Stimulated activated CD8-positive, alpha-beta memory T cell treated with anti-CD3 and anti-CD28 coated beads, Interleukin-15, amount 100 ng/mL, for 24 hours (primary cell): ENCODE measurements at places on chromosomes 7 and 10.

- DNase-seq = no peak
Observed at GRCh38 chr7:122864838-122865237, 21.4 kb downstream of the CADPS2 start.

DNA sequence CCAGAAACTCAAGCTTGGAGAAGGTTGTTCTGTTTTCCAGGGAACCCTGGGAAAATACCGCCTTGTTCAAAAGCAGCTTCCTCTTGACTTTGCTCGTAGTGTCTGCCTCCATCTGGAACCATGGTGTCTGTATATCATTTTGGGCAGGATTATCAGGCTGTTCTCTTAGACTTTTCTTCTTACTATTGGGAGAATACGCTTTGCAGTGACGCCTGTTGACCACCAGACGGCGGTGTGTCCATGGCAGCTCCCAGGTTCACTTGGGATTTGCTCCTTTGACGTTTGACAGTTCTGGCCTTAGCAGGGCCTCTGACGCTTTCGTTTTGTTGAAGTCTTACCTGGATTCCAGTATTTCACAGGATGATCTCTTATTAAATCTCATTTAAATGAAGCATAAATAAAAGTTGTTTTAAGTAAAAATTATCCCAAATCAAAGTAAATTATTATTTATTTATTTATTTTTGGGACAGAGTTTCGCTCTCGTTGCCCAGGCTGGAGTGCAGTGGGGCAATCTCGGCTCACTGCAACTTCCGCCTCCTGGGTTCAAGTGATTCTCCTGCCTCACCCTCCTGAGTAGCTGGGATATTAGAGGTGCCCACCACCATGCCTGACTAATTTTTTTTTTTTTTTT is 41.8 kb upstream of the GJD4 start:
- peak; percentile 6 for DNase-seq

DNA sequence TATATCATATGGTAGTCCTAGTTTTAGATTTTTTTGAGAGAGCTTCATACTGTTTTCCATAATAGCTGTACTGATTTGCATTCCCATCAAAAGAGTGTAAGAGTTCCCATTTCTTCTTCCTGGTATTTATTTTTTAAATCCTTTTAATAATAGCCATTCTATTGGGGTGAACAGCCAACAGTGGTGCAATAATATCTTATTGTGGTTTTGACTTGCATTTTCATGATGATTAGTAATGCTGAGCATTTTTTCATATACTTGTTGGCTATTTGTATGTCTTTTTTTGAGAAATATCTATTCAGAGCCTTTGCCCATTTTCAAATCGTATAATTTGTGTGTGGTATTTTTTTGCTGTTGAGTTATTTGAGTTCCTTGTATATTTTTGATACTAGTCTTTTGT is 167.4 kb downstream of the FZD1 start:
- DNase-seq = no peak

DNA sequence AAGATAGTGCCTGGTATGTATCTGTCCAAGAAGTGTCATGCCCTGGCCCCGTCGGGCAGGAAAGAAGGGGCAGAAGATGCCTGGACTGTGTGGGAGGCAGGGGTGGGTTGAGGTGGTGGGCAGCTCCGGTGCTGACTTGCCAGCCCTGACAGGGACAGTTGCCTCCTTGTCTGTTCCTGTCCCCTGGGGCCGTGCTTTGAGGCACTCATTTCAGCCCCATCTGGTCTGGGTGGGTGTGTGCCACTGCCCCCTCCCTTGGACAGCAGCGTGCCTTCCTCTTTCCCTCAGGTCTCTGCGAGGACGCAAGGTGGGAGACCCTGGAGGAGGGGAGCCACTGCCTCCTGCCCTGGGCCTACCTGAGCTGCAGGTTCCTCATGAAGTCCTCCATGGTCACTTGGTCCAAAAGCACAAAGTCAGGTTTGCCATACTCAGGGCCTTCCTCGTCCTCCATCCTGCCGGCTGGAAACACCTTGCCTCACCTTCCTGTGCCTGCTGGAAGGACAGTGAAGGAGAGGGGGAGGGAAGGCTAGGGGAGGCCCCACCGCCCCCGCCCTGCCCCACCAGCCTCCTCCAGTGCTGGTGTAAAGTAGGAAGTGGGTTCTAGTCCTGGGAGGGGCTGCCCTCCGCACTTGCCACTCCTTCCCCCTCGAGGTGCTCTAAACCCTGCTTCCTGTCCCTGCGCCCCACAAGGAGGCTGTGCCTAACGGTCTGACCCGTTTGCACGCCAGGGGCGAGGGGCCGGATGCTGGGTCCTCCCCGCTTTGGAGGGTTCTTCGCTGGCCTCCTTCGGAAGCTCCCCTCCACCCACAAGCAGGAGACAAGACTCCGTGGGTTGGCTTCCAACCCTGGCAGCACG is at the start of gene MYO1G:
MYO1G (minus strand) TSS at position 505 of the 856 bp plus-strand sequence; CDS start at position 451, 54 bp downstream.
- DNase-seq = peak; percentile 56

DNA sequence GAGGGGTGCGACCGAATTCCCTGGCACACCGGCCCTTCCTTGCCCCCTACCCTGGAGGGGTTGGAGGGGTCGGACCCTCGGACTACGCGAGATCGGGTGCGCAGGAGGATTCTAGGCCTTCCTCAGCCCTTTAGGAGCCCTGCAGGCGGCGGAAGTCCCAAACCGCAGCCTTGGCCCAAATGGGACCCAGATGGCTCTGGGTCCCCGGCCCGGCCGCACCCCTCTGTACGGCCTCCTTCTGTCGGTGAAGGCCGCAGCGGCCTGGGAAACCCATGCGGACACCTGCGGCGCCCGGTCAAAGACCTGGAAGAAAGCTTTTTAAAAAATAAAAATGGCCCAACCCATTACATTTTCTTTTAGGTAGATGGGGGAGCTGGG is 2.4 kb upstream of the VAX1 start:
- no peak for DNase-seq

- no peak for DNase-seq
Observed at GRCh38 chr7:94335586-94335985, 59.1 kb upstream of the COL1A2 start.

- peak; percentile 25 for DNase-seq
Observed at GRCh38 chr10:110008518-110009339, 945 bp downstream of the ADD3 start.

DNA sequence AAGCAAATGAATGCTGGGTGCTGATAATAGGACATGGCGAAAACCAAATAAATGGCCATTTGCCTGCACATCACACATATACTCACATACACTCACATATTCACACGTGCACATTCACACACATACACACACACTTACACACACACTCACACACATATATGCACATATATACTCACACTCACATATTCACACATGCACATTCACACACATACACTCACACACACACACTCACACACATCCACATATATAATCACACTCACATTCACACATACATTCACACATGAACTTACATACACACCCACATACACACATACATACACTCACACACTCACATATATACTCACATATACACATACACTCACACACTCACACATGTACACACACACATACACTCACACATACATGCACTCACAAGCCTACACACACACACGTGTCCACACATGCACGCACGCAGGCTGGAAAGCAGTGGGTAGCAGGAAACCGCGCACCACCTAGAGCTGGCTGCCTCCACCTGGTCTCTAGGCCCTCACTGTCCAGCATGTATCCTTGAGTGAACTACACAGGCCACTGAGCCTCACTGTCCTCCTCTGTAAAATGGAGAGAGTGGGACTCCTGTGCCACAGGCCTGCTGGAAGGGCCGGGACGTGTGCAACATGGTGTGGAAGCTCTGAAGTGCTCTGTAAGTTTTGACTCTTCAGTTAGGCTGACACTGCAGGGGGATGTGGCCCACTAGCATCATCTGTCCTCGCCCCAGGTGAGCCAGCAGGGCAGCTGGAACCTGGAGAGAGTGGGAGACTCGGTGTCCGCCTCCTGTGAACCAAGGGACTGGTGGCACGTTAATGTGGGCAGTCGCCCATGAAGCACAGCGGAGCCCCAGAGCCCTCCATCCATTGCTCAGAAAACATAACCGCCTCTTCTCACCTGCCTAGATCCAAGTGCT is 14.9 kb downstream of the TMEM72 start:
- DNase-seq = no peak
